ENCODE measurements at places on chromosomes 1 and 21.
A peak's percentile ranks its signal among the peaks of the same experiment; 100 is the strongest.

DNA sequence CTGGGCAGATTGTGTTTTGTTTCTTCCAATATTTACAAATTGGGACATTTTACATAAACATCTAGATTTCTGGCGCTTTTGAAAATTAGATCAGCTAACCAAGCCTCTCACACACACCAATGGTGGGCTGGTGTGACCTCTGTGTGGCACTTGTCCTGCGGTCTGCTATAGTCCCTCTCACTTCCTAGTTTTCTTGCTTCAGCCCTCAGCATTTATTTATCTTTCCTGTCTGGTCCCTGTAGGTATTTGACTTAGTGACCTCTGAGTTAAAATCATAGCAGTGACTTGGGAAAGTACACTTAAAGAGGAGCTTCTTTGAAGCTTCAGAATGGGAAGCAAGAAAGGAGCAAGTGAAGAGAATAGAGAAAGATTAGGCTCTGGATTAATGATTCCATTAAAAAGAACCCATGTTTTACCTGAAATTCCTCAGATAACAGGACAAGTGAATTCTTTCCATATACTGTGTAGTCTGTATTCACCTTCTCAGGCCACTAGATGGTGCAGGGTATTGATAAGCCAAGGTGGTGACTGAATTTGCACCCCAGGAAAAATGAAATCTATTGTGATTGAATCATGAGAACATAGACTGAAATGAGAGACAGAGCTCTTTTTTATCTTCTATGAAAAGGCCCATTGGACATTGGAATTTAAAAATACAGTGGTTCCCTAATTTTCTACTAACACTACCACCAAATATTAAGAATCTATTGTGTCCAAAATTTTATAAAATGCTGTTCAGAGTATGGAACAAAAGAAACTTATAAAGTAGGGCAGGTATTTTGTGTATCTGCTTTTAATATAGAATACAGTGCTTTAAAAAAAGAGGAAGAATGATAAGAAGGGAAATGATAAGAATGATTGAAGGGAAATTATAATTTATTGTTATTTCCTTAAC lies 7.1 kb upstream of the DIPK1A start:
- DNase-seq: no peak

DNA sequence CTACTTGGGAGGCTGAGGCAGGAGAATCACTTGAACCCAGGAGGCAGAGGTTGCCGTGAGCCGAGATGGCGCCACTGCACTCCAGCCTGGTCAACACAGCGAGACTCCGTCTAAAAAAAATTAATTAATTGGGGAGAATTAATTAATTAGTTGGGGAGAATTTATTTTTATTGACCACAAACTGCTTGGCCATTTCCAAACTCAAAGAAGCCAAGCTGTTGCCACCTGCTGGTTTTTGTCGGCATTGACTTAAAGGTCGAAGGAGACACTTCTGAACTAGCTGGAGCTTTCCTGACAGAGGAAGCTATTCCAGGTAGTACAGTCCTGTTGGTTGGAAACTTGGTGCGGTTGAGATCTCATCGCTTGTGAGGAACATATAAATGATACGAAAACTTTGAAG lies 13.1 kb downstream of the MAP1LC3C start:
- no peak for DNase-seq

- DNase-seq: no peak
These were observed 241.6 kb downstream of the BACH1 start for GRCh38 chr21:29540289-29540688.

DNA sequence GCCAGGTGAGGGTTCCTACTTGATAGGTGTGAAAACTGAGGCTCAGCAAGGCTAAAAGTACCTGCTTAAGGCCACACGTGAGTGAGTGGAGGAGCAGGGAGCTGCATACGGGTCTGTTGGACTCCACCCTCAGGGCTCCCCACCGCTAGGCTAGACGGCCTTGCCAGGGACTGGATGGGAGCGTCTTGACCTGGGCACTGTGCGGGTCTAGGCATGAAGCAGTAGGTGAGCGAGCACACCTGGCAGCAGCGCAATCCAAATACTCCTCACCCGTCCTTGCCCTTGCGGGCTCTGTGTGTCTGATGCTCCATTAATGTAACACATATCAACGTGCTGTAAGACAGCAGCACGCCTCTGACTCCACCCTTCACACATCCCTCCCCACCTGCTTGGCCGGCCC lies 94.0 kb downstream of the LACTBL1 start:
- no peak for DNase-seq

GRCh38 chr1:27865821-27866220 lies 6.5 kb upstream of the THEMIS2 start:
- no peak for DNase-seq

- peak; percentile 65 for DNase-seq
These were observed at the start of gene ADAMTS4 for GRCh38 chr1:161198897-161199431. ADAMTS4 (minus strand) TSS chr1:161199054; CDS start chr1:161198627, 427 bp downstream.

DNA sequence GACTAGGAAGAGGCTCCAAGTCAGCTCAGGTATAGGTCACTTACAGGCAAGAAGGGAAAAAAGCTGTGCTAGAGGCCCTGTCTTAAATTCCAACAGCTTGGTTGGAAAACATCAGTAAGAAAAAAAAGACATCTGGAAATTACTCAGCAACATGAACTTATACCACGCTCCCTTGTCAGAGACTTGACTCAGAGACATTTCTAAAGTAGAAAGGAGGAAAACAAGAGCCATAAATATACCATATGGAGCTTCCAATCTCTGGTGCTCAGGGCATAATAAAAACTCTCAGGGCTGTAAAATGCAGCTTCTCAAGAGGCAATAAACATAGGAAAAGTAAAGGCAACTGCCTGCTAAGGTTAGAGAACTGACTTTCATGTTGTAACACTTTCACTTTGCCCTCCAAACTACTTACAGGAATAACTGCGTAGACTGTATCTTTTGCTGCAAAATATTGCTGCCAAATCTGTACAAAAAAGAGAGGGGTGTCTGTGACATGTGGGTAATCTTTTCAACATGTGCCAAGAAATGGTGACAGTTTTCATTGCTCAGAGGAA lies 14.7 kb downstream of the ATPAF1 start:
- DNase-seq: no peak

DNA sequence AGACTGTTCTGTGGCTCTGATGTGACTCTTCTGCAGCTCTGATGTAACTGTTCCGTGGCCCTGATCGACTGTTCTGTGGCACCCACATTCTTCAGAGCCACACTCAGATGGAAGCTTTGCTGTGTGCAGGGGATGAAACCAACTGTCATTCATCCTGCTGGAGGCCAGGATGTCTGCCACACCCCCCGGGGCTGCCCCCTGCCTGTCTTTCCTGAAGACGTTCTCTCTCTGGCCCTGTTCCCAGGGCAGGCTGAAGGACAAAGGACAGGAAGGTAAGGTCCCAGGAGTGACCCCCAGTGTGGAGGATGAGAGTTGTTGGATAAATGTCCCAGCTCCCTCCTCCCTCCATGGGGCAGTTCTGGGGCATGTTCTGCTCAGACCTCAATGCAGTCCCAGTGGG lies 29.4 kb upstream of the UMODL1 start:
- no peak for DNase-seq

GRCh38 chr1:33653226-33653625 lies 180.8 kb downstream of the ZSCAN20 start:
- no peak for DNase-seq

- DNase-seq: no peak
These were observed 28.9 kb downstream of the CA6 start for GRCh38 chr1:8974551-8974950.

GRCh38 chr1:226659641-226660040 lies 79.4 kb downstream of the ITPKB start:
- DNase-seq: no peak

GRCh38 chr1:92973203-92973897 lies 12.1 kb upstream of the DIPK1A start:
- DNase-seq: no peak

- no peak for DNase-seq
These were observed 6.8 kb downstream of the TMEM9 start for GRCh38 chr1:201147396-201148015.

DNA sequence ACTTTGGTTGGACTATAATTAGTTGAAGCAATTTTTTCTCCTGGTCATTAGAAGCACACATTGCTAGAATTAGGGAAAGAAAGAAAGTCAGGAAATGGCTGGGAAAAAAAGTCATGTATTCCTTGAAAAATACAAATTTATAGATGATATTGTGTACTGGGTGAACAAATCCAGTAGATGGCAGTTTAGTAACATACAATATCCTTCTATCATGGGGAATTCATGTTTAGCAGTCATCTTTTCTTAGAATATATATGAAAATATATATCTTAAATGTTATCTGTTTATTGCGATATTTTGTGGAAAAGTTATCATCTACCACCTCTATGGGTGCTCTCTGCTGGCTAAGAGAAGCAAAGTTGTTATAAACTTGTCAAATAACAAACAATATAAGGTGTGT lies 13.1 kb upstream of the ZRANB2 start:
- DNase-seq: no peak

GRCh38 chr1:3522564-3523265 lies 68.2 kb downstream of the ARHGEF16 start:
- DNase-seq: no peak

- DNase-seq: no peak
These were observed 14.0 kb downstream of the NRIP1 start for GRCh38 chr21:15050568-15051377.

- no peak for DNase-seq
These were observed 8.5 kb upstream of the MATN1 start for GRCh38 chr1:30731806-30732276.

GRCh38 chr1:47926461-47926999 lies 70.7 kb downstream of the TRABD2B start:
- no peak for DNase-seq

DNA sequence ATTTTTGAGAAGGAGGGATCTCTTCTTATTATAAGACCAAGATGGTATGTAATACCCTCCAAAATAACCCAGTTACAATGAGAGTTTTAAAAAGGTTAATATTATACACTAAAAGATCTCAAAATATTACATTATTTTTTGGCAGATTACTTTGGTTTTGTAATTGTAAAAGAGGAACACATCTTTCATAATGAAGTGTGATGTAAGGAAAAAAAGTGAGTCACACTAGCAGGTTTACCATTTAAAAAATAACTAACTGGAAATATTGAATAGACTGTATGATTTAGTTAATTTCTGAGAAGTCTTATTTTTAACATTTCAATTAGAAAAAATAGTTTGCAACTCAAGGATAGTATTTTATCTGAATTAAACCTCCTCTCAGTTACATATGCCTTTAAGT lies 1.1 kb downstream of the F5 start:
- no peak for DNase-seq

- no peak for DNase-seq
These were observed 14.7 kb downstream of the UCK2 start for GRCh38 chr1:165842023-165842670.

DNA sequence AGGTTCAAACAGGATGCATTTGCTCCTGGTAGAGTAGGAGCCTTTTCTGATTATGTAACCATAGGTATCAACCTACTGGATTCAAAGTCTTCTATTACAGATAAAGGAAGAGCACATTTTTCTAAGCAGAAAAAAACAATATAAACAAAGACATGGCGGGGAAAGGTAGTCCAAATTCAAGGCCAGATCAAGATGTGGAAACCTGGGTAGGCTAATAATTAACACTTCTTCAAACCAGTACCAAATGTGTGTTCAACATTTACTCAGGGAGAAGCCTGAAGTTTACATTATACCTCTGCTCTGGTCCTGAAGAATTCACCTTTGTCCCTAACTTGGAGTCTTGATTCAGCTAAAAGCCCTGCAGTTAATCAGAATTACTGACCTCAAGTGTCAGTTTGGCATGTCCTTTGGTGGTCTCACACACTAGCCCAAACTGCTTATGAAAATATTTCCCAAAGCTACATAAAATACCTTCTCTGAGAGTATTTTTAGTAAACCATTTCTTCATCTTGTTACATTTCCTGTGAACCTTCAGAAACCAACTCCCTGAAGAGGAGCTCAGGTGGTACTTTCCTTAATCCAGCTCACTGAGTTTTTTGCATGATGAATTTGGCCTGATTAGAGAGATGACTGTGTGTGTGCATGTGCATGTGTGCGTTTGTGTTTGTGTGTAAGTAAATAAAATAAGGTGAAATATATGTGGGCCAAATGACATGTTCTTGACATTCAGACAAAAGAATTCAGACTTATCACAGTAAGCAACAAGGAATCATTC lies 70.2 kb downstream of the TOR3A start:
- no peak for DNase-seq

GRCh38 chr1:105072446-105072845 lies 1322.7 kb downstream of the AMY1C start:
- no peak for DNase-seq

GRCh38 chr1:180157108-180157507 lies 2.4 kb downstream of the QSOX1 start:
- DNase-seq: no peak
